ENCODE measurements at places on chromosomes 6 and 20.

DNA sequence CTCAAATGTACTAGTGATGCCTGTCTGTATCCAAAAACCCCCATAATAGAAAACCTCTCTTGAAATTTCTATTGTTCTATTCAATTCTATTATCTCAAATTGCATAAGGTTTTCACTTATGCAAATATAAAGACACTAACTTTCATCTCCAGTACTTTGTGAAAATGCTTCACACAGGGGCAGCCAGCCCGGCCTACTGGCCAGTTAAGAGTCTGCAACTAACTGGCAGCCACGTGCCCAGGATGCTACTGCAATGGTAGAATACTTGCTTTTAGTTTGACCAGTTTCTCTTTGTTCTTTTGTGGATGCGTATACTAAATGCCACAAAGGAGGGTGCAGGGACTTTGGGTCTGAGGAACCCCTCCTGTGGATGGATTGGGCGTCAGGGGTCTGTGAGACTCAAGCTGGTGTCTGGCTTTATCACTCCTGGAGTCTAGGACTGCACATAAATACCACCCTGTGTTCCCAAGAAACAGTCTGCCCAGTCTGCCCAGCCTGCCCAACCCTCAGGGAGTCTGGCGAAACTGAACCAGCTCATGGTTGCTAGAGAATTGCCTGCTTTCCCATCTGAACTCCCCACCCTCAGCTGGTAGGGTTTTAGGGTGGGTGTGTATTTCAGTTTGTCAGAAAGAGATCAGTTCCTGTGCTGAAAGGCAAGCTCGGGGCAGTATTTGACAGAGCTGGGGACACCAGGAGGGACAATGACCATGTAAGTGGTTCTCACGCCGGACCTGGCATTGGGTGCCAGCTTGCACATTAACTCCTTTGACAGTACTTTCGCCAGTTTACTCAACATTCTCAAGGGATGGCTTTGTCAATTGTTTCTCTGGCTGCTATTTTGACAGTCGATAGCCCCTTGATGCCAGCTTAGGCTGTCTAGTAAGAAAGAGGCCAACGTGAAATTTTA, 558.2 kb upstream of the JAG1 start:
- DNase-seq = no peak

GRCh38 chr6:55388211-55388610, 60.9 kb downstream of the GFRAL start:
- DNase-seq = no peak

DNA sequence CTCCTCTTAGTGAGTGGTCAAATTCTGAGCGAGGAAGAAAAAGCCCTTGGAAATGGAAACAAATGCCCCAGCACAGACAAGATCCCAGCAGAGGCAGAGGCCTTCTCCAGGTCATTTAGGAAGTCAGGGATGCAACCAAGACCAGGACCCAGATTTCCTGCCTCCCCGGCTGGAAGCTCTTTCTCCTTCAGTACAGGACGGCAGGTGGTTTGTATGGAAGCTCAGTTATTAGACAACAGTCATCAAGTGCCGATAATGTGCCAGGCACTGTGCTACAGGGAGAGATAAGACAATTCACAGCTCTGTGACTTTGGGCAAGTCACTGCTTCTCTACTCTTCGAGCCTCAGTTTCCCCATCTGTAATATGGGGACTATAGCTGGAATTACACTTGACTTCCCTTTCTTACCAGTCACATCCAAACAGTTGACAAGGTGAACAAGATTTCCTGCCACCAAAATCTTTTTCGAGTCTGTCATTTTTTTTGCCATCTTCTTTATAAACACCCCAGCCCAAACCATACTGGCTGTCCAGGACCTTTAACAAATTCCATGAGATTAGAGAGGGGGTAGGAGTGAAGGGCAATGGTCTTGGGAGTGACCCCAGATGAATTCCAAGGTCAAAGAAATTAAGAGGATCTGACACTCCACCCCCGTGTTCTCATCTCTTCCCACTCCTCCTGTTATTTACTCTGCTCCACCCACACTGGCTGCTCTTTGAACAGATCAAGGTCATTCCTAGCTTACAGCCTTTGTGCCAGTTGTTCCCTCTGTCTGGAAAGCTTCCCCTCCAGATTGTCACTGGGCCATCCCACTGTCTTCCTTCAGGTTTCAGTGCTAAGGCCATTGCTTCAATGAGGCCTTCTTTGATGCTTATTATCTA, 6.0 kb downstream of the MMP9 start:
- no peak for DNase-seq

DNA sequence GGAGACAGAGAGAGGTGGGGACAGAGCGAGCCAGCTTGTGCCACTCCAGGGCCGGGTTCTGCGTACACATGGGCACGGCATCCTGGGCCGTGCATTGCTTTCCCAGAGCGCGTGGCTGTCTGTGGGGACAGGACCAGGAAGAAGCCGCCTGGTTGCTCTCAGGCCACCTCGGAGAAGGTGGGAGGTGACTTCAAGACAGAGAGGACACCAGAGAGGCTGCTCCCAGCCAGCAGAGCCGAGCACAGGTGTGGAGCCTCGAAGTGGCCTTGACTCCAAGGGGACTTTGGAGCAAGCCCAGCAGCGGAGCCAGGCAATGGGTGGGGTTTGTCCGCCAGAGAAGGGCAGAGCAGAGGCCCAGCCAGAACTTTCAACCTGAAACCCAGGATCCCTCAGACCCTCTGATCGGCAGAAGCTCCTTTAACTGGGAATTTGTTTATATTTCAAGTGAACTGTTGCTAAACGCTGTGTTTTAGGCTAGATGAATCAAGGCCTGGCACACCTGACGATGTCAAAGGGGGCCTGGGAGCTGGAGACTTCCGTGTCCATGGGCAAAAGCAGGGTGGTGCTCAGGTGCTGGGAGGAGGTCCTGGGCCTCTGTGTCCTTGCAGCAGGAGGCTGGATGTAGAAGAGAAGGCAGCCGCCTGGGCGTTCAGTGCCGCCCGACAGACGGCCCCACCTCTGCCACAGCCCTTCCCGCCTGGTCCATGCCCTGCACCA, 262.1 kb downstream of the DLL1 start:
- DNase-seq = no peak

DNA sequence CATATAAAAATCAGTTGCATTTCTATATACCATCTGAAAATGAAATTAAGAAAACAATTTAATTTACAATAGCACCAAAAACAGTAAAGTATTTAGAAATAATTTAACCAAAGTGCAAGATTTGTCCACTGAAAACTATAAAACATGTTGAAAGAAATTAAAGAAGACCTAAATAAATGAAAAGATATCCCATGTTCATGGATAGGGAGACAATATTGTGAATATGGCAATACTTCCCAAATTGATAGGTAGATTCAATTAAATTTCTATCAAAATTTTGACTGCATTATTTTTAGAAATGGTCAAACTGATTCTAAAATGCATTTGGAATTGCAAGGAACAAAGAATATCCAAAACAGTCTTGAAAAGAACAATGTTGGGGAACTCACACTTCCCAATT, 17.6 kb upstream of the POU3F2 start:
- no peak for DNase-seq

DNA sequence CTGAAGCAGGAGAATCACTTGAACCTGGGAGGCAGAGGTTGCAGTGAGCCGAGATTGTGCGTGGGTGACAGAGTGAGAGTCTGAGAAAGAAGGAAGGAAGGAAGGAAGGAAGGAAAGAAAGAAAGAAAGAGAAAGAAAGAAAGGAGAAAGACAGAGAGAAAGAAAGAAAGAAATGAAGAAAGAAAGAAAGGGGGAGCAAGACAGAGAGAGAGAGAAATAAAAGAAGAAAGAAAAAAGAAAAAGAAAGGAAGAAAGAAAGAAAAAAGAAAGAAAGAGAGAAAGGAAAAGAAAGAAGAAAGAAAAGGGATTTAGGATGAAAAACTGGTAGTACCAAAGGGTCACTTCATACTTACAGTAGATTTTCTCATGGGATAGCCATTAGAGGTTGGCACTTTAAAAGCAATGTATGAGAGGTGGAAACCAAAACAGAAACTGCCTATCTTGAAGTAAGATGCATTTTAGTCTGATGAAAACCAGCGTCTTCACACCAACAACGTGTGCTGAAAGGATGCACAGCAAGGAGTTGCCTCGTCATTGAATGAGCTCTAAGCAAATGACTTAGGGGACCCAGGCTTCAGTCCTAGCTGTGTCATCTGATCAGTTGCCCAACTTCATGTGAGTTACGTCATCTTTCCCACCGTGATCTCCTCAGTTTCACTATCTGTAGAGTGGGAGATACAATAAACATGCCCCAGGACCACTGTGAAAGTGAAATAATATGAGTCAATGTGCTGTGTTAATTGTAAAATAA, 133.9 kb upstream of the NEDD9 start:
- no peak for DNase-seq

GRCh38 chr6:111417181-111417585, 65.8 kb downstream of the REV3L start:
- no peak for DNase-seq

- no peak for DNase-seq
These were observed 49.1 kb downstream of the MAP3K7 start for GRCh38 chr6:90537723-90538258.

GRCh38 chr6:16523606-16524379, 237.5 kb downstream of the ATXN1 start:
- DNase-seq = no peak

DNA sequence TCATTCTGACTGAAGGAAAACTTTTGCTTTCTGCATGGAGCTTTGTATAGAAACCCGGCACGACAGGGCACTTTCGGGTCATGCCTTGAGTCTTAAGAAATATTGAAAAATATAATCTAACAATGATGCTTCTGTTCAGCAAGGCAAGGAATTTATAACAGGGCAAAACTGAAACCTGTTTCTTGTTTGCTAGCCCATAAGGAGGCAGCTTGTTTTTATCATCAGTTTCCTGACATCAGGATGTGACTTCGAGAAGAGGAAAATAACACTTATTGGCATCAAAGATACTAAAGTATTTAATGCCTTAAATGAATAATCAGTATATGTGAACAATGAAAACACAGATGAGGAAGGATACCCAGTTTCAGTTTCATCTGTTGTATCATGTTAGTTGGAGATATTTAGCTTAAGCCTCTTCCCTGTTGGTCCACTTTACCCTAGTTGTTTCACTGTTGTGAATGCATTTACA, 146.5 kb downstream of the CDKAL1 start:
- no peak for DNase-seq

DNA sequence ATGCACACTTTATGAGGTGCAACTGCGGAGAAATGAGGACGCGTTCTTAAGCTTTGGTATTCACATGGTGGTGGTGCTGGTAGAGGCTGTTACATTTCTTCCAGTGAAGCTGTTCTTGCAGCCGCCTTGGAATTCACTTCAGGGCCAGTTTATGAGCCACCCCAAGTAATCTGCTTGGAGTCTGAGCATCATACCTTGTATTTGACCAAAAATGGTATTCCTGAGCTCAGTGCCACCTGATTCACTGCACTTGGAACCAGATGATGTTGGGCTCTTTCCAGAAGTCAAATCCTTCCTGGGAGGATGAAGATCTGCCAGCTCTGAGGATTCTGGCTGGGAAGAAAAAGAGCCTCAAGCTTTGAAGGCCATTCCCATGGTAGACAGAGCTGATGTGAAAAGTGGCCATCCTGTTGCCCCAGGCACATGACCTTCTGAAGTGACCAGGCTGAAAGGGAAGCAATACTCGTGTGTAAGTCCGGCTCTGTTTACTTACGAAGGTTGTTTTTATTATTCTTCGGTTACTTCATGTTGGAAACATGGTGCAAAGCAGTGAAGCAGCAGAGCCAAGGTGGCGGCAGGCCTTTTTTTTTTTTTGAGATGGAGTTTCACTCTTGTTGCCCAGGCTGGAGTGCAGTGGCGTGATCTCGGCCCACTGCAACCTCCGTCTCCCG, 7.7 kb downstream of the MANBAL start:
- DNase-seq = no peak

GRCh38 chr6:113591896-113592827, 265.0 kb upstream of the MARCKS start:
- DNase-seq = no peak

DNA sequence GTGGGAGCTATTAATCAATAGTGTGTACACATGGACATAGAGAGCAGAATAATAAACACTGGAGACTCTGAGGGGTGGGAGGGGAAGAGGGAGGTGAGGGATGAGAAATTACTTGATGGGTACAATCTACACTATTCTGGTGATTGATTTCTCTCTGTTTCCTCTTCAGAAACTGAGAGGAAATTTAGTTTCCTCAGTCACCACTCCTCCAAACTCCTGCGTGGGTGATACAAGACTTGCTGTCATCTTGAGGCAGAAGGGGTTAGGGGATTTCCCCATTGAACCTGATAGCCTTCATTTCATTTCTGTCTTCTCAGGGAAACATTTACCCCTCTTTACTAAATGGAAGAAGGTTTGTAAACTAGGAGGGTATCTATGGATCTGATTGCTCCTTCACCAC, 84.3 kb upstream of the ESR1 start:
- DNase-seq = no peak

DNA sequence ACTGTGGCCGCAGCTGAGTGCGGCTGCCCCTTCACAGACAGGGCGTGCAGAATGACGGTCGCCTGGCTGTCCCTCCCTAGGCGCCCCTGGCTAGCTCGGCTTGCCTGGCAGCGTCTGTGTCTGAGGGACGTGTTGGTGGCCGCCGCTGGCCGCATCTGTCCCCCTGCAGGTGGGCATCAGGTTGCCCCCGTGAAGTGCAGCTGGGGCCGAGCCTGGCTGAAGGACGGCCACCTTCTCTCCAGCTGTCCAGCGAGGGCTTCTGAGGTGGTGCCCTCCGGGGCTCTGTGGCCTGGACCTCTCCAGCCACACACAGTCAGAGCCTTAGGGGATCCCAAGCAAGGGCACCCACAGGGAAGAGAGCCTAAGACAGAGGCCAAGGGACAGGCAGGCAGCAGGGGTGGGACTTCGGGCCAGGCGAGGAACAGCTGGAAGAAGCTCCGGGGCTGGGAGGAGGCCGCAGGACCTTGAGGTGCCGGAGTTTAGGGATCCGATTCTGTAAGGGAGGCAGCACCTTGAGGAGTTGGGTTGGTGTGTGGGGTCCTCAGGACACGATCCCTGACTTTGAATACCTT, 89.0 kb upstream of the EPB41L1 start:
- DNase-seq = no peak

- no peak for DNase-seq
These were observed 133.5 kb upstream of the TMEM170B start for GRCh38 chr6:11404081-11404480.

DNA sequence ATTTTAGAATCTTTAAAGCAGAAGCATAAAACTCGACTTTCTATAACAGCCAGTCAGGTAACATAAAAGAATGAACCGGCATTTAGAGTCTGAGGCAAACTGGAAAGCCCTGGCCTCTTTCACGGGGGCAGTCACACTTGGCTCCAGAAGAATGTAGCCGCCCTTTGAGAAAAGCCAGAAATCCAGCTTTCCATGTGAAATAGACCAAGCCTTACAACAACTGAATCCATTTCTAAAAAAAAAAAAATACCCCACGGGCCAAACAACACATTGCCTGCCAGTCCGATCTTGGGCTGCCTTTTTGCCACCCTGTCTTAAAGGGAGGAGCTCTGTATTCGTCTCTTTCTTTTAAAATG, 252.9 kb upstream of the TAB2 start:
- no peak for DNase-seq

GRCh38 chr6:135568379-135568778, 70.8 kb upstream of the AHI1 start:
- DNase-seq = no peak
